ENCODE measurements at places on chromosomes 6 and 20.

DNA sequence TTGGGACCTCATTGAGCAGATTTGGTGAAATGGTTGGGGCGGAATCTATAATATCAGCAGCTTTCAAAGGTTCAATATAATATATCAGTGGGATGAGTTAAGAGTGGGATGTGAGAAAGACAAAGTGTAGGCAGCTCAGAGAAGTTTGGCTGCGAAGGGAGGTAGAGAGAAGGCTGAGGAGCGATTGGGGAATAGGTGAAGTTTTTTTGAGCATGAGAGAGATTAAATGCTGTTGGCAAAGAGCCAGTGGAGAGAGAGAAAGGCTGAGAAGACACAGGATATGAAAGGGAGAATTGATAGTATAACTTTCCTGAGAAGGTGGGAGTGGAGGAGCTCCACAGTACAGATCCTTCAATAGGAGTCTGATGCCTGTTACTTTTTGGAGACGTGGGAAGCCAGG, 12.1 kb upstream of the SERINC3 start:
- no peak for DNase-seq

GRCh38 chr6:34547701-34548644, 8.2 kb downstream of the SPDEF start:
- DNase-seq: no peak

DNA sequence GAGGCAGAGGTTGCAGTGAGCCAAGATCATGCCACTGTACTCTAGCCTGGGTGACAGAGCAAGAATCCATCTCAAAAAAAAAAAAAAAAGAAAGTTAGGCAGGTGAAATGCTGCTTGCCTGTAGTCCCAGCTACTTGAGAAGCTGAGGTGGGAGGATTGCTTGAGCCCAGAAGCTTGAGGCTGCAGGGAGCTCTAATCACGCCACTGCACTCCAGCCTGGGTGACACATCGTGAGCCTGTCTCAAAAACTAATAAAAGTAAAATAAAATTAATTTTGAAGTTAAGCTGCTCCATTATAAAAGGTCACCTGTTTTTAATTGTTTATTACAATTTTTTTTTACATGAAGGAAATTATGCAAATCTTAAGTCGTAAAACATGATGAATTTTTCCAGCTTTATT, 23.2 kb upstream of the SAMHD1 start:
- DNase-seq: no peak

- no peak for DNase-seq
Measured at GRCh38 chr6:105346052-105346451, 56.8 kb downstream of the PREP start.

DNA sequence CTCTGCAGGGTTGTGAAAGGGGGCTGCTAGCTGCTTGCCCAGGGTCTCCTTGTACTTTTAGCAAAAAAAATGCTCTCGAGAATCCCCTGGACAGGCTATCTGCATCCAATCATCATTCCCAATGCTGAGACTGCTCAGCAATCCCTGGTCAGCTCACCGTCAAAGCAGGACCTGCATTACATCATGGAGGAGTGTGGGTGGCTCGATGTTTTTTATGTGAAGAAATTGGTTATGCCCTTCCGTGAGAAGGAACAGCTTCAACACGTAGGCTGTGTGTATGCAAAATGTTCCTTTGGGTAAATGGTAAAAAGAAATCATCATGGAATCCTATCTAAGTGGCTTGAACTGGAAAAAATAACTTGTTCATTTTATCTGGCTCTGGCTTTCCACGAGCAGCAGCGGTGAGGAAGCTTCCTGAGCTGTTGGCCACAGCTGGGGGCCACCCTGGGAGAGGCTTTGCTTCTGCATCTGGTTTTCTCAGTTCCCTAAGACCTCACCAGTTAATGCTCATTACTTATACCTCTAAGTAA, 111.4 kb downstream of the FYN start:
- no peak for DNase-seq

DNA sequence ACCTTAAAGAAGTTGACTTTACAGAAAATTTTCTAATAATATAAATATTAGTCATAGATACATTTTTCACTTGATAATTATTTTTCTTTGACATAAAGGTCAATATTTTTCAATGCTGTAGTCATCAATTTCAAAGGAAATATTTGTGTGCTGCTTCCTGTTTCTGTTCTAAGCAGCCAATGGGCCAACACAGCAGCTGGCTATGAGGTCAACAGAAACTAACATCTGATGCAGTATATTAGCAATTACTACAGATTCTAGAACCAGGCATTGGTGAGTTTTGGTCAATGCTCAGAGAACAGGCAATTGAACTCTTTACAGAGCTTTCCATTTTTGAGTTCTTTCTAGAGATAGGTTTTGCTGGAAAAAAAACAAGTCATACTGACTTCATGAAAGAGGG, 669.6 kb upstream of the NRSN1 start:
- no peak for DNase-seq

DNA sequence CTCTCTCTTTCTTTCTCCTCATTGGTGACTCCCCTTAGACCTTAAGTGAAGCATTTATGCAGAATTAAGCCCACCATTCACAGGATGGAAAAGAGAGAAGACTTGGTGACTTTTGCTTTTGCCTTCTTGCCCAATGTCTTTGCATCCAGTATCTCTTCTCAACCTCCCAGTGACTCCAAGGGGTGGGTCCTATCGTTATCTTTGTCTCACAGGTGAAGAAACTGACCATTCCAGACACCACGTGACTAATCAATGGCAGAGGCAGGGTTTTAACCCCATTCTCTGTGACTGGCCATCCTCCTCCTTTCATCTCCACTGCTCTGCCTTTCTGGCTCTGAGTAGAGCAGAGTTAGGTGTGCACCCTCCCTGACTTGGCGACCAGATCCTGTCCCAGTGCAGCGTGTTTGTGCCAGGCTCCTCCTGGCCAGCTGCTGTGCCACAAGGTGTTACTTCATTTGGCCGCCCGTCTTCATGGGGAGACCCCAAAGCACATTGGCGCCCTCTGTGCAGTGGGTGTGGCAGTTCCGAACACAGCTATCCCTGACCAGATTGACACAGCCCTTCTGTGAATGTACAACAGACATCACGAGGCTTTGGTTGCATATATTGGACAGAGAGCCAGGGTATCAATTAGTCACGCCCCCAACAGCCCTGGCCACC, 501.3 kb downstream of the CD83 start:
- no peak for DNase-seq

DNA sequence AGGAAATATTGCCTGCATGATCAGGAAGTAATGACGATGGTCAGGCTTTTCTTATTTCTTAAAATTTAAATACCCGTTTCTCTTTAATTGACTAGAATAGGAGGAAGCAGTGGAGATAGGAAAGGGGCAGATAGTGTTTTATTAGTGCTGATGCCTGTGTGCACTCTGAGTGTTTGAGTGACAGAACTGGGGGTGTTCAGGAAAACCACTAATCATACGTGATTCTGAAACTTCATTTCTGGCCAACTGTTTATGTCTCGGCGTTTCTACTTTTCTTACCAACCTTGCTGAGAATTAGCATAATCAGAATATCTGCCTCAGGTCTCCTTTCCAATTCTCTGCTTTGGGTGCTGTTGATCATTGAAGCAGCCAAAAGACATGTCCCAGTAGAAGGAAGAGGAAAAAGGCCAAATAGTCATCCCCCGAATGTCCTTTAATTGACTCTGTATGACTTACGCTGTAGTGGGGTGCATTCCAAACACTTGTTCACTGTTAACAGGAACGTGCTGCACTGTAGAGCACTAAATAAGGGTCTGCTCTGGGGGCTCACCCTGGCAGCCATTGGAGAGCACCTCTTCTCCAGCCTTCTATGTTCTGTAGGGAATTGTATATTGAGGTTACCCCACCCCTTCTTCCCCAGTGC, 152.9 kb downstream of the JARID2 start:
- DNase-seq: no peak

DNA sequence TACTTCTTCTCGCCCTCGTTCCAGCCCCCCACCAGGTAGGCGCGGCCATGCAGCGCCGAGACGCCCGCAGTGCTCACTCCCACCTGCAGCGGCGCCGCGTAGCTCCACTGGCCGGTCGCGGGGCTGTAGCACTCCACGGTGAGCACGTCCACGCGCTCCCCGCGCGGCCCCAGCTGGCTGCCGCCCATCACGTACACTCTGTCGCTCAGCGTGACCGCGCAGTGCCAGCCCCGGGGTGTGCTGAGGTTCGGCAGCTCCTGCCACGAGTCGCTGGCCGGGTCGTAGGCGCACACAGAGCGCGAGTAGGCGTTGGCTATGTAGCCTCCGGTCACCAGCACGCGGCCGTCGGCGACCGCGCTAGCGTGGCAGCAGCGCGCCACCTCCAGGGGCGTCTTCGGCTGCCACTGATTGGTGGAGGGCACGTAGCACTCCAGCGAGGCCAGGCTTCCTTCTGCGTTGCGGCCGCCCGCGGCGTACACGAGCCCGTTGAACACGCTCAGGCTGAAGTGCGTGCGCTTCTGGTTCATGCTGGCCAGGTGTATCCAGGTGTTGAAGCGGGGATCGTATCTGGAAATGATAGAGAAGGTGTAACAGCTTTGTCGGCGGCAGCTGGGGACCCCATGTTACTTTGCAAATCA, 13.7 kb downstream of the KLHL31 start:
- peak; percentile 81 for DNase-seq

DNA sequence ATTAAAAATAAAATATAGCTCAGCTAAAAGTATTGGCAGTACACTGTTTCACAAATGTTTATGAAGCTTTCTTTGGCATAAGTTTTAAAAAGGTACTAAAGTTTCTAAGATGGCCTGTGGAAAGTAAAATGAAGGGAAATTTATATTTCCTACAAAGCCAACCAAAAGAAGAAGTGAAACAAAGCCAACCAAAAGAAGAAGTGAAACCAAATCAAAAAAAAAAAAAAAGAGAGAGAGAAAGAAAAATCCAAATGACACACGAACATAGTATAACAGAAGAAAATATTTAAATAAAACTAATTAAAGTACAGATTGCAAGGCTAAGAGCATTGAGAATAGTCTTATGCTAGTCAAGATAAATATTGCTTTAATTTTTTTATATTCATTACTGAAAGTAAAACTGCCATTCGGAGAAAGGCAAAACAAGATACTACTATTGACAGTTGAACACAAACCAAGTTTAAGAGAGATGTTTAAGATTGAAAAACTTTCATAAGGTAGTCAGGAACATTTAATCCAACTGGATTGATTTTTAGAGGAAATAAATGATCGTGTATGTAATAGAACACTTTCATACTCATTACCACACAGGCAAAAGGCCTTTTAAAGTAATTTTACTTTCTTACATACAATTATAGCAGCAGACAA, 12.8 kb upstream of the KHDRBS2 start:
- no peak for DNase-seq

- no peak for DNase-seq
Measured at GRCh38 chr20:4569865-4570264, 151.8 kb upstream of the PRND start.

GRCh38 chr6:20770773-20771172, 236.5 kb downstream of the CDKAL1 start:
- DNase-seq: no peak

DNA sequence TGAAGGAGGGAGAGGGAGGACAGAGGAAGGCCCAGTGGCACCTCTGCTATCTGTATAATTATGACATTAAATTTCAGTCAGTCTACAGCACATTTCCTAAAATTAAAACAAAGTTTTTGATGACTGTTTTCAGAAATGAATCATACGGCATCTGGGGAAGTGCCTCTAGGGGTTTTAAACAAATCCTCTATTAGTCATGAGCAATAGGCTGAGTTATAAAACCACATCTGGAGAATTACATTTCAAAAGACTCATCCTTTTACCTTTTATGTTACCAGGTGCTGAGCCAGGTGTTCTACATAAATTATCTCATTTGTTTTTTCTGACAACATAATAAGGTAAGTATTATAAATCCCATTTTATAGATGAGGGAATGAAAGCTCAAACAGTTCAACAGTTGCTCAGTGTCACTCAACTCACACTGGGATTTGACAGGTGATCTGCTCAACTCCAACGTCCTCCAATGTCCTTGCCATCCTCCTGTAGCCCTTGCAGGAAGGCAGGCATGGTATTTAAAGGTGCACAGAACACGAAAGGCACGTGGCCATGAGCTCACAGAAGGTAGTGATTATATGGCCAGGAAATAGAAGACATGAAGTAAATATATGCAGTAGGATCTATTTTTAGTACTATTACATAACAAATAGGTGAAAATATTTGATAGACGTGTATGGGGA, 184.2 kb upstream of the MAN1A1 start:
- no peak for DNase-seq

DNA sequence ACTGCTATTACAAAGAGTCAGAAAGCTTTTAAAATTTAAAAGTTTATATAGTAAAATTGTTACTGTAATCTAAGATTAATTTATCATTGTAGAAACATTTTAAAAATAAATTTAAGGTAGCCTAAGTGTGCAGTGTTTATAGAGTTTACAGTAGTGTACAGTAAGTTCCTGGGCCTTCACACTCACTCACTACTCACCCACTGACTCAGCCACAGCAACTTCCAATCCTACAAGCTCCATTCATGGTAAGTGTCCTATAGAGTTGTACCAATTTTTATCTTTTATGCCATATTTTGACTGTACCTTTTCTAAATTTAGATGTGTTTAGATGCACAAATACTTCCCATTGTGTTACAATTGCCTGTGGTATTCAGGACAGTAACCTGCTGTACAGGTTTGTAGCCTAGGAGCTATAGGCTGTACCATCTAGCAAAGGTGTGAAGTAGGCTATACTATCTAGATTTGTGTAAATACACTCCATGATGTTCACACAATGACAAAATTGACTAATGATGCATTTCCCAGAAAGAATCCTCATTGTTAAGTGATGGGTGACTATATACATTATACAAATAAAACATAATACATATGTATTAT, 10.2 kb upstream of the TMEM170B start:
- no peak for DNase-seq

GRCh38 chr6:33950891-33951889, 147.4 kb upstream of the MLN start:
- no peak for DNase-seq

DNA sequence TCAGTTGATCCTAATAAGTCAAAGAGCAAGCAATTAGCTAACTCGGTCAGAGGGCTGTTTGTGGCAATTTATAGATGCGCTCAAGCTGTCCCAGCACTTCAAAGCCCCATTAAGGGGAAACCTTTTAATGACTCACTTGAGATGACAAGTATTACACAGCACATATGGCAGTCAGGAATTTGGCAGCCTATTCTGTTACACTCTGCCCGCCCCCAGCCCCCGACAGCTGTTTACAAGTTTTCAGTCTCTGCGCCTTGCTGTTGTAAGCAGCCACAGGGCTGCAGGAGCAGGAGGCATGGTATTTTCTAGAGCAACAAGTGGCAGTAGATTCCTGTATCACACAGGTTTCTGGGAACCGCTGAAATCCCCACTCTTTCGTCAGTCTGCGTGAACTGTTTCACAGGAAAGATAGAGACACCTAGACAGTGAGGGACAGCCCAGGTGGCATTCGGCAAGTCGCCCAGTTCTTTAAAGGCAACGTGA, 263.0 kb downstream of the FOXC1 start:
- DNase-seq: no peak

DNA sequence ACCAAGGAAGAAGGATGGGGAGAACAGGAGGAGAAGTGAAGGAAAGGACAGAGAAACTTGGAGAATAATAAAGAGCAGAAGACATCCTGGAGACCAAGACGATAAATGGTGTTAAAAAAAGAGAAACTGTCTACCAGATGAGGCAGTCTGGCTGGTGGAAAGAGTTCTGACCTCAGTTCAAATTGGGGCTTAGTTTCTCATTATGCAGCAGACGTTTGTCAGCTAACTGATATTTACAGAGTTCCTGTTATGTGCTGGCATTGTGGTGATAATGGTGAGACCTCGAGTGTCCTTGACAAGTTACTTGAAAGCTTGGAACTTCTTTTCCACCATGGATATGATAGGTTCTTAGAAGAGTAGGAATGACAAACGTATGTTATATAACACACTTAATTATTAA, 142.7 kb downstream of the LRRC1 start:
- no peak for DNase-seq

Data from SK-N-DZ (cell line).